Activated CD4-positive, alpha-beta T cell treated with anti-CD3 and anti-CD28 coated beads, Interleukin-2, amount 10 ng/mL, durations not matched to agents 7 days and 5 days (primary cell): ENCODE measurements at places on chromosomes 13 and 19. TPM values are rescaled to one million over a fixed set of nuclear protein-coding genes. Genes with fewer than 3 reads are reported as not detected.

VSTM2B gene
- total RNA-seq: not detected

CRTC1 gene
- total RNA-seq: 10.2 TPM

KIR3DL1 gene
- total RNA-seq: not detected

KLK3 gene
- total RNA-seq: not detected

ZNF418 gene
- total RNA-seq: 7.2 TPM

LONP1 gene
- total RNA-seq: 79.6 TPM
